NCI-H187 (cell line): ENCODE measurements at places on chromosomes 11 and 22.

GRCh38 chr11:31404614-31405013 is 35.0 kb downstream of the DNAJC24 start:
- DNase-seq = no peak

DNA sequence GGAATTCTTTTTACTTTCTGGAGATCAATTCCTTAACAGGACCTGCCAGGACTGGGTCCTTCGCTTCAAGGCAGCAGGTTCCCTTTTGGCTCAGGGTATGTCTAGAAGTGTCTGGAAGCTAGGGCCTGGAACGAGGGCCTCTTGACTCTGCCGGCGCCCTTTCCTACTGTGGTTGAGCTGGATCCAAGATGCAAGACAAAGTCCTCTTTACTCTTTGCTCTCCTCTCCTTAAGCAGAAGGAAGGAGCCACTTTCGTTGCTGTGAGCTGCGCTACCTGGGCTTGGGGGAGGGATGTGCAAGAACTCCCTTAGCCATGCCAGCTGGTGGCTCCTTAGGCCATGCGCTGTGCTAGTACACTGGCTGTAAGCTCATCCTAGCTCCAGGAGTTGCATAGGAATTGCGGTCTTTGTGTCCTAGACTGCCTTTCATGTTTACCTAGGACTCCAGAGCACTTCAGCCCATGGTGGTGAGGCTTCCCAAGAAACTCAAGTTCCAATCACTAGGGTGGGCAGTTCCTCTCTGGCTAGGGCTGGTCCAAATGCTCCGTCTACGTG is 18.1 kb downstream of the GLB1L2 start:
- DNase-seq = no peak

- DNase-seq = no peak
These were observed 31.3 kb upstream of the YPEL1 start for GRCh38 chr22:21766691-21767462.

DNA sequence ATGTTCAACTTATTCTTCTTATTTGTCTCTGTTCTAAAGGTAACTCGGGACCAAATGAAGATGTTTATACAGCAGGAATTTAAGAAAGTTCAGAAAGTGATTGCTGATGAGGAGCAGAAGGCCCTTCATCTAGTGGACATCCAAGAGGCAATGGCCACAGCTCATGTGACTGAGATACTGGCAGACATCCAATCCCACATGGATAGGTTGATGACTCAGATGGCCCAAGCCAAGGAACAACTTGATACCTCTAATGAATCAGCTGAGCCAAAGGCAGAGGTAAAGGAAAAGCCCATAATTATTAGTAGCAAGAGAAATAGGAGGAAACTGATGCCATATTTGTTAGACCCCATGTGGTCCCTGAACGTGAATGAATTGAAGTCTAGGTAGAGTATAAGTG is 63.3 kb downstream of the TRIM44 start:
- DNase-seq = no peak

GRCh38 chr22:38506118-38506962 is at the start of gene DDX17:
TSS of gene DDX17 (minus strand) at chr22:38506311.
- DNase-seq = peak; percentile 73

DNA sequence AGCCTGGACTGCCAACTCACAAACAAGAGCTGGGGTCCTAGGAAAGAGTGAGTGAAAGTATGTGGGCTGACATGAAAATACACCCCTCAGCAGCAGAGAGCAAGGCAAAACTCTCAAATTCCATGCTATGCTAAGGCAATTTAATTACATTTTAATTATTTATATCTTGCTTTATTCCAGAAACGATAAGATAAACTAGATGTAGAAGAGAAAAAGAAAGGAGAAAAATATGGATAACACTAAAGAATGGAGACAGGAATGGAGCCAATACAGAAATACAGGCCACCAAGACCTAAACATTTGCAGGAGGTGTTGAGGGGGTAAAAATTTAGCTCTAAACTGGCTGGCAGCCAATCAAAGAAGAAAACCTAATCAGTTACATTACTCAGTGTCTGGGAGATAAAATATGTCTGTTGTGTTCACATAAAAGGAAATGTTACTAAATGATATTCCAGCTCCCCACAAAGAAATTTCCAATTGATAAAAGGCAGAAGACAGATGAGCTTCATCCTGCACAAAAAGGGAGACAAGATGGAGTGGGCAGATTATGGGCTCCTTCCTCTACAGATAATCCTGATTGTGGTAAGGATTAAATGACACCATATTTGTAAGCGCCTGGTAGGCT is 223.5 kb upstream of the BLID start:
- no peak for DNase-seq

DNA sequence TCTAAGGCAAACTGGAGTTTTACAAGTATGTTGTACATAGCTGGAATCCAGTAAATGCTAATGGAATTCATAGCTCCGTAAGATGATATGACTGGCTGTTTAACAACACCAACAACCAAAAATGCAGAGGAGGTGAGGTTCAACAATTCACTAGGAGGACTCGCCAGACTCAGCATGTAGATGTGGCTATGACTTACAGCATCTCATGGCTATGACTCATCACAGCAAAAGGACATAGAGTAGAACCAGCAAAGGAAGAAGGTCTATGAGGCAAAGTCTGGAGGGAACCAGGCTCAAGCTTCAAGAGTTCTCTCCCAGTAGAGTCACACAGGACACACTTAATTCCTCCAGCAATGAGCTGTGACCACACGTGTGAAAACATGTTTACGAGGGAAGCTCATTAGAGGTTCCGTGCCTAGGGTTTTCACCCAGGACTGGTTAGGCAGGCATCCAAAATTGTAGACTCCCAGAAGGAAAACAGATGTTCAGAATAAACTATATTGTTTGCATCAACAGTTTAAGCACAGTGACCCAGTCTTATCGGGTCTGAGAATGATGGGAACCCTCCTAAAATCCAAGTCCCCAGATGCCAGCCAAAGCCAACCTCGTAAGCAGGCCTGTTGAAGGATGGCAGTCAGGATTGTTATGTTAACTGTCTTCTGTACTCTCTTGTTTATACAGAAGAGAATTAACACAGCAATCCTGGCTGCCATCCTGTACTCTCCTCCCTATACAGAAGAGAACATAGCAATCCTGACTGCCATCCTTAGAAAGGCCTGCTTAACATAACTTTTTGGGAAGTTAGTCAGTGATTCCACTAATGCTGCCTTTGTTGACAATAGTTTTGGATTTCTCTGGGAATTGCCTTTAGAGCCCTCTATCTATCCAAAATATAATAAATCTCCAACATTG is 116.6 kb downstream of the LARGE1 start:
- no peak for DNase-seq

DNA sequence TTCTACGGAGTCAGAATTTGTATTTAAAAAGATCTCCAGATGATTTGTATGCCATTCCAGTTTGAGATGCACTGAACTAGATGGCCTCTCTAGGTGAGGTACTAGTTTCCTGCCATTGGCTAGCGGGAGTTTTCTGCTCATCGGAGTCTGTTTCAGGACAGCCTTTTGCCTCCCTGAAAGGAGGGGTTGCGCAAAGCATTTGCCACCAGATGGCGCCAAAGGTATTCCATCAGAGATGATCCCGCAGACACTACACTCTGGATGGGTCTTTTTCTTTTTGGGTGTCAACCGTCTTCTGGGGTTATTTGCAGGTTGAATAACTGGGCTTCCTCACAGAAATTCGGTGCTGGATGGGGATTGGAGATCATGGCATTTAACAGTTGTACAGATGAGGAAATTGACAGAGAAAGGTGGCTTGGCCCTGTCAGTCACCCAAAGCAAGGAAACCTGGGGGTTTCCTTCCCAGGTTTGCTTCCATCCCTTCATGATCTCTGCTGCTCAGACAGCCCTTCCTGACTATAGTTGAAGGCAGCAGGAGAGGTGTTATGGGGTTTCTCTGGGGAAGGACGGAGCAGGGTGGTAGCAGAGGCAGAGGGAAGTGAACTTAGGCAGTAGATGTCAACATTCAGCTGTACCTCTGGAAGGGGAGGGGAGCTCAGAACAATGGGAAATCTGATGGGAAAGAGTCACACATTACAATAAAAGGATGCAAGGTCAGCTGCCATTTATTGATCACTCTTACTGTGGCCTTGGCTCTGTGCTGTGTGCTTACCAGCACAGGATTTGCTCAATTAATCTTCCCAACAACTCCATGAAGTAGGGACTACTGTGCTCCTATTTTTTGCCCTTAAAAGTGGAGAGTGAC is 81.6 kb downstream of the CCDC81 start:
- DNase-seq = peak; percentile 55

DNA sequence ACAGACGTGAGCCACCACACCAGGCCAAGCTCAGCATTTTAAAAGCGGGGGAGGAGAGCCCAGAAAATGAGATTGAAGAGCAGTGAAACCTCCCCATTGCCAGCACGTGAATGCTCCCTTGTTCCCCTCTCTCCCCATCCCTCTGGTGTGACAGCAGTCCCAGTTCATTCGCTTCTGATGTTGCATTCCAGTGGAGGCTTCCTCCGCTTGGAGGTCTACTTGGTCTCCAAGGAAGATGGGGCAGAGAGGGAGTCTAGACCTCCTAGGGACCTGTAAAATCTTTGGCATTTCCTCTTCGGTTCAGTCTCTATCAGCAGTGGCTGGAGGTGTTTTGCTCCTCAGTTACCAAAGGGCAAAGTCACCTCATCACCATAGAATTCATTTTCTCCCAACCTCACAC is 30.2 kb upstream of the EP300 start:
- no peak for DNase-seq

GRCh38 chr22:41261541-41262249 is 21.0 kb upstream of the CHADL start:
- DNase-seq = no peak

GRCh38 chr11:73598719-73599379 is 937 bp upstream of the FAM168A start:
- no peak for DNase-seq

DNA sequence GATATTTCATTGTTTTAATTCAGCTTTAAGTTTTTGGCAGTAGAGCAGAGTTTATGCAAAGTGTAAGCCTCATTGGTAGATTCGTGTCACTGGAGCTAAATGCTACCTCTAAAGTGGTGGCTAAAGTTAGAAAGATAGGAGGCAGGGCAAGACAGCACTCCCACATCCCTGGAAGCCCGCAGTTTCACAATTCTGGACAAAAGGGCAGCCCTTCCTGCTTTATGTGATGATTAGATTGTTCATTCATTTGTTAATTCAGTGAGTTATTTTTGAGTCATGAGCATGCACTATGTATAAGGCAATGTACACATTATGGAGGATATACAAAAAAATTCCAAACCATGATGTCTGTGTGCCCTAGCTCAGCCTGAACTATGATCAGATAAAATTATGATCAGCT is 52.1 kb upstream of the EIF3M start:
- DNase-seq = no peak

GRCh38 chr11:119323532-119324033 is 6.7 kb upstream of the MCAM start:
- DNase-seq = peak; percentile 46

GRCh38 chr11:120940160-120940848 is 83.6 kb upstream of the TBCEL start:
- no peak for DNase-seq

- DNase-seq = no peak
These were observed 569.9 kb upstream of the CADM1 start for GRCh38 chr11:116073854-116074837.

GRCh38 chr11:85133636-85134035 is 493.5 kb downstream of the DLG2 start:
- DNase-seq = no peak

DNA sequence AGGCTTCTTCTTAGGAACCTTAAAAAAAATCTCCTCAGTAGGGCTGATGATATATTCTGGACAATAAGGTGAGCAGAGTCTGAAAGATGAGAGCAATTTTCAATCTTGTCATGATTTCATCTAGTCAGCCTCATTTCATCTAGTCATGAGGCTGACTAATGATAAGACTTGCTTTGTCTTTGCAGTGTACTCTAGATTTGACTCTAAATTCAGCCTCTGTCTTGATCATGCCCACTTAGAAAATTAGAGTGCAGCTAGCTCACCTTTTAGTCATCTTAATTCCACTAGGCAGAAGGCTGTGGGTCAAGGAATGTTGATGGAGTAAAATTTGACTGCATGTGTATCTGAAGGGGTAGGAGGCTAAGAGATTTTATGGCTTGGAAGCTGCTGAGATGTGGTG is 5.5 kb downstream of the EHF start:
- no peak for DNase-seq

GRCh38 chr22:35733791-35734516 is 16.3 kb downstream of the APOL5 start:
- DNase-seq = no peak

DNA sequence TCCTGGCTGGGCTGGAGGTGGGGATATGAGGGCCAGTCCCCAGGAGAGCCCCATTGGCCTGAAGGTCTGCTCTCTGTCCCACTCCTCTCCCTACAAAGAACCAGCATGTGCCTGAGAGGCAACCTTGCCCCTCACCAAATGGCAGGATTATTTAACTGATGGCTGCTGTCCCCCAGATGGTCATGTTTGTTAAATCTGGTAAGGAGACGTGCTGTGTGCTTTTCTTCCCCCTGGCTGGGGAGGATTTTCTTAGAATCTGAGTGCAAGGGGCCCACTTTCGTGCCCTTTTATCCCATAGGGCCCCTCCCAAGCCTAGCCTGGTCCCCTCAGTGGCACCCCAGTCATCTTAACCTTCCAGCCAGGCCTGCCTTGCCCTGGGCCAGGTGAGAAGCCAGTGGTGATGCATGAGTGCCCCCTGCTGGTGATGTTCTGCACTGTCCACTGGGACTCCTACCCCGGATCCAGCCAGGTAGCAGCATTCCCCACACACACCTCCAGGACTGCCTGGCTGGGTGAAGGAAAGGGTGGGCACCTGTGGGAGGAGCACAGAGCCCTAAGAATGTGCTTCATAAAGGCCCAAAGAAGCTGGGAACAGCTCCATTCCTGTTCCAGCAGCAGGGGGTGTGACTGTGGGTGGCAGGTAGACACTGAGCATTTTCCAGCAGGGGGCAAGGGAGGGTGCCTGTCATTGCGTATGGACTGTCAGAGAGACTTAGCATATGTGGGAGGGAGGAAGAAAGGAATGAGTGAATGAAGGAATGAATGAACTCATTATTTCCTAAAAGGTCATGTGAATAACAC is 28.9 kb downstream of the MFNG start:
- DNase-seq = peak; percentile 24

DNA sequence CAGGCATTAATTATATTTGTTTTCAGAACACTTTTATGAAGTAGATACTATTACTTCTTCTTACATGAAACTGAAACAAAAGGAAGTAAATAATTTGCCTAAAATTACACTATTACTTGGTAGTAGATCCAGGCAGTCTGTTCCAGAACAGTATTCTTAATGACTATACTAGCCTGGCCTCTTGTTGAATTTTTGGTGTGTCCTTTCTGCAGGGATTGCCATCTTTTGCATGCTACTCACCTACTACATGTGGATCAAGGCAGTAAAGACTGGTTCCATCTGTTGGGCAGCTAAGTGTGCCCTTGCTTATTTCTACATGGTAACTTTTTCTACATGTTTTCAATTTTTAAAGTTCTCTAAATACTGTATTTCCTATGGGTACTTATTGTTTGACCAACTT is 12.8 kb downstream of the STT3A start:
- no peak for DNase-seq

DNA sequence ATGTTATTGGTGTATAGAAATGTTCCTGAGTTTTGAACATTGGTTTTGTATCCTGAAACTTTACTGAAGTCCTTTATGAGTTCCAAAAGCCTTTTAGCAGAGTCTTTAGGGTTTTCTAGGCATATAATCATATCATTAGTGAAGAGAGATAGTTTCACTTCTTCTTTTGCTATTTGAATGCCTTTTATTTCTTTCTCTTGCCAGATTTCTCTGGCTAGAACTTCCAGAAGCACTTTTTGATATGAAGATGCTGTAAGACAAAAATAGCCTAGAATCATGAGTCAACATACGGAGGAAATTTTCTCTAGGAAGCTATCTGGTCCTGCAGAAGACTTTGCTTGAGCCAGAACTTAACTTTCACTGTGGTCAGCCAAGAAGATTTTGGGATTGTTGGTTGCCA is 86.7 kb upstream of the IZUMO1R start:
- no peak for DNase-seq

GRCh38 chr22:40107244-40107643 is 70.5 kb upstream of the TNRC6B start:
- DNase-seq = no peak
